ENCODE measurements at places on chromosomes 6 and 20.

- no peak for DNase-seq
These were observed 22.9 kb upstream of the PLEKHG1 start for GRCh38 chr6:150576651-150577226.

DNA sequence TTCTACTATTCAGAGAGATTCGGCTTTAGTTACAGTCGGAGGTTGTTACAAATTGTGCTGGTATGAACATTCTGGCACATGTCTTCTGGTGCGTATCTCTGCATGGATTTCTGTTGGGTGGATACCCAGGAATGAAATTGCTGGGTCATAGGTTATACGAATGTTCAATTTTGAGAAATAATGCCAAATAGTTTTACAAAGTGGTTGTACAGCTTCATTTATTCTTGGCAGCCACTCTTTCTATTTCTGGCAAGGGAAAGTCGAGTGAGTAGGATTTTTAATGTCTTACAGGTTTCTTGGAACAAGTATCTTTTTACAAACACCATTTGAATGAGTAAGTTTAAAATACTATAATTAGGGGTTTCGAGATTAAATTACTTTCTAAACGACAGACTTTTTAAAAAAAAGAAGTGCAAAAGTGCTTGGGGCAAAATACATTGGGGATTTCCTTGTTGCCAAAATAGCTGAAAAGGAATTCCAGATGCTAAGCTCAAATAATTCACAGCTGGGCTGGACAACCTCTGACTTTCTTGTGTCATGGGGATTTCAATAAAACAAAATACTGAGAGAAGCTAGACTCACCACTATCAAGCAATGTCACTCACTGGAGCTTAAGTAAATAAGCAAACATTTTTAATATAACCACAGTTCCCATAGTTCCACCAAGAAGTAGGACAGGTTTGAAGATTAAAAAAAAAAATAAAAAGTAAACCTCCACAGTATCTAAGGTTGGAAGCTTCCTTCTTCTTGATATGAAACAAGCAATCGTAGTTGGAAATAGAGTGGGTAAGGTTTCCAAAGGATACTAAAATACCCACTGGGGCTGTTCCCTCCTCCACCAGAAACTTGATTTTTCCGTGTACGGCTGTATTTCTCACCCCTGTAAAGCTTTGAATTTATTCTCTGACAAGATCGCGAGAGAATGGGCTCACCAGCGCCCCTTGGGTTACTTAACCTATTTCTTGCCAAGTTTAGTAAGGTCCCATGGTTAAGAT is 21.6 kb upstream of the GFOD1 start:
- DNase-seq: no peak

DNA sequence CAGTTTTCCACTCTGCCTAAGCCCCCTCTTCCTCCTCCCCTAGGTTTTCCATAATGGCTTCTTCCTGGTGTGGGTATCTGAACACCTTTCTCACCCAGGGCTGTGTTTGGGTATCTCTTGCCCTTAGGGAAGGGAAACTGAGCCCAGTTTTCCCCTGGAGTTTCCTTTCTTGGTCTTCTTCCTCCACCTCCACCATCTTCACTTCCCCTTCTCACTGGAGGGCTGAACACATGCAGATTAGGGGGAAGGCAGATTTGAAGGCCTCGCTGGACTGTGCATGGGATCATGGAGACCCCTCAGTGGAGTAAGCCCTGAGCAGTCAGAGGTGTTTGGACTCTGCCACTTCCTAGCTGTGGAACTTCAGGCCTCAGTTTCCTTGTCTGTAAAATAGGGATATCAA is 27.8 kb downstream of the FOXP4 start:
- no peak for DNase-seq

GRCh38 chr6:128882991-128883611 is at the start of gene LAMA2:
TSS of gene LAMA2 (plus strand) at chr6:128883138. CDS start at chr6:128883246, 108 bp downstream.
- DNase-seq: peak; percentile 60

- DNase-seq: no peak
These were observed 41.2 kb downstream of the SLX4IP start for GRCh38 chr20:10476319-10476724.

DNA sequence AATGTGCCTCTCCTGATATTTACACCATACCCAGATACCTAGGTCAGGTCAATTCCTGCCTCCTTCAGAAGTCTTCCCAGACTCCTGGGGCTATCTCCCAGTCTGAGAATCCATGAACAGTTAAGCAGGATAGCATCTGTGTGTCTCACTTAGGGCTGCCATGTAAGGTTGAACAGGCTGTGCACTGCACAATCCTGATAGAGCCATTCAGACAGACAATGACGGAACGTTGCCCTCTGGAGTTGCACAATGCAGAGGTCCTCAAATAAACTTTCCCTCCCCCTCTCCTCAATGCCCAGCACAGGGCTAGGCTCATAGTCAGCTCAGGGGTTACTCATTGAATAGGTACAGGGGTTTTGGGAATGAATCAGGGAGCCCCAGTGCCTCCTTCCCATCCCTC is 89.7 kb downstream of the CD40 start:
- no peak for DNase-seq

DNA sequence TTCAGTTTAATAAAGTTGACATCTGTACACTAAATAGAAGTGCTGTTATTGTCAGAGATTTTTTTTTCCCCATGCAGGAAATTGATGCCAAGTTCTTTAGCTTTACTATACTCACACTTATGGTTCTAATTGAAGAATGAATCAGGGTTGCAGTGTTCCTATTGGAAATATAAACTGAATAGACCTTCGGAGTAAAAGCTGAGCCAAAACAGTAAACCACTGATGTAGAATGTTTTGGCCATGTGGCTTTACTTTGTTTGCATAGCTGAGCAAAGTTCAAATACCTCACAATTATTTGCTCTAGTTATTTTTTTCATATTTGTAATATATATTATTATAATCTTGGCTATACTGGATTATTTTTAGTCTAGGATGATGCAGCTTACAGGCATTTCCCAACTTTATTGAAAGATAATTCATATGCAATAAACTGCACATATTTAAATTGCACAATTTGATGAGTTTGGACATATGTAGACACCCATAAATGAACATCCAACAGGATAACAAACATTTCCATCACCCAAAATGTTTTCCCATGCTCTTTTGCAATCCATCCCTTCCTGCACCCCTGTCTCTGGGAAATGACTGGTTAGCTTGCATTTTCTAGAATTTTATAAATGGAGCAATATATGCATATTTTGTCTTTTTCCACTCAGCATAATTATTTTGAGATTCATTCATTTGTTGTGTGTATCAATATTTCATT is 105.8 kb upstream of the NOX3 start:
- DNase-seq: no peak

DNA sequence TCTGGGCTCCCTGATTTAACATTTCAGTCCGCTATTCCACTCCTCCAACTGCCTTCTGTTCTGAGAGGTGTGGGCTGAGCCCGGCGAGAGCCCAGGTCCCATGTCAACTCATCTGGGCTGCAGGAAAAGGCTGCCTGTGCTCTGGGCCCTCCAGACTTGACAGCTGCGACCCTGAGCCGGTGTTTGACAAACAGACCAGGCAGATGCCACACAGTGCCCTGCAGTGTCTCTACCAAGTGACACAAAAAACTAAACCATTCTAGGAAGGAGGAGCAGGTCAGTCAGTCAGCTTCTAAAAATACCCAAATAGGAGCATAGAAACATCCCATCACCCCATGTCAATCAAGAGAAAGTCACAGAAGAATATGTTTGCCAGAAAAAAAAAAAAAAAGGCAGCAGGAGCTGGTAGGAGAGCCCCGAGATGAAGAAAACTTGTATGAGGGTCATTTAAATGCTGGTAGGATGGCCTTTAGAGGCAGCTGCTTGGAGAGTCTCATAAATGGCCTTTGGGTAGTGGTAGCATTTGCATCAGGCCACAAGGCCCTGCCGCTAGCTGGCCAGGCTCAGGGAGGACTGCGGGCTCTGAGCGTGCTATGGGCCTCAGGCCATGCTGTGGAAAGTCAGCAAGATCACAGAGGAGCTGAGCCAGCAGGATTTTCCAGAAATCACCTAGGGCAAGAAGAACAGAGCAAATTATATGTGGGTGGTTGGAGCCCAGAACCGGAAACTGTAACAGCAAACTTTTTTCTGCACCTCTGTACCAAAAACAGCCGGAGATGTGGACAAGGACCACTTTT is 36.6 kb upstream of the GFOD1 start:
- DNase-seq: no peak

GRCh38 chr6:42095094-42095493 is 44.8 kb downstream of the TAF8 start:
- no peak for DNase-seq

GRCh38 chr6:145453376-145453775 is 281.9 kb downstream of the EPM2A start:
- no peak for DNase-seq

GRCh38 chr6:109197061-109197460 is 101.8 kb downstream of the CEP57L1 start:
- DNase-seq: no peak

- no peak for DNase-seq
These were observed 10.0 kb downstream of the DYNLT2 start for GRCh38 chr6:169741344-169741743.

GRCh38 chr6:38179300-38179699 is 359.8 kb downstream of the ZFAND3 start:
- no peak for DNase-seq

- no peak for DNase-seq
These were observed 81.0 kb downstream of the INSM1 start for GRCh38 chr20:20448881-20449280.

- peak; percentile 90 for DNase-seq
These were observed 38.2 kb downstream of the MICA start for GRCh38 chr6:31441365-31442267.
